Activated naive CD4-positive, alpha-beta T cell treated with Interleukin-2 at 50 U/mL for 16 hours (primary cell): ENCODE measurements at places on chromosomes 6 and 20.

DNA sequence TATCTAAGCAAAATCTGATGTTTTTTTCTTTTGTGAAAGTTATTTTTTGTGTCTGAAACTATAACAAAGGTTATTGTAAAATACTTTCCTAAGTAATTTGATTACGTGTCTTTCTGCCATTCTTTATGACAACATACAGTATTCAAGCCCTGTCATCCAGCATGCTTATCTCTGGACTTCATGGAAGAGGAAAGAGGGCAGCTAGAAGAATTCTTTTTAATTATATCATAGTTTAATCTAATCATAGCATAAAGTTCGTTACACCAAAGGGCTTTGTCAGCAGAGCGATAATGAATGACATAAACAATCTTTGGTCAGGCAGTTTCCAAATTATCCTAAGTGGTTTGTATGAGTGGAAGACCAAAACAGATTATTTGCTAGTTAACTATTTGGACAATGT lies 3.5 kb downstream of the ENPP3 start:
- no peak for DNase-seq

- DNase-seq, result peak; percentile 9
Measured at GRCh38 chr6:79984261-79984660, 20.2 kb upstream of the TTK start.

- no peak for DNase-seq
Measured at GRCh38 chr6:1088492-1089001, 223.4 kb upstream of the FOXQ1 start.

DNA sequence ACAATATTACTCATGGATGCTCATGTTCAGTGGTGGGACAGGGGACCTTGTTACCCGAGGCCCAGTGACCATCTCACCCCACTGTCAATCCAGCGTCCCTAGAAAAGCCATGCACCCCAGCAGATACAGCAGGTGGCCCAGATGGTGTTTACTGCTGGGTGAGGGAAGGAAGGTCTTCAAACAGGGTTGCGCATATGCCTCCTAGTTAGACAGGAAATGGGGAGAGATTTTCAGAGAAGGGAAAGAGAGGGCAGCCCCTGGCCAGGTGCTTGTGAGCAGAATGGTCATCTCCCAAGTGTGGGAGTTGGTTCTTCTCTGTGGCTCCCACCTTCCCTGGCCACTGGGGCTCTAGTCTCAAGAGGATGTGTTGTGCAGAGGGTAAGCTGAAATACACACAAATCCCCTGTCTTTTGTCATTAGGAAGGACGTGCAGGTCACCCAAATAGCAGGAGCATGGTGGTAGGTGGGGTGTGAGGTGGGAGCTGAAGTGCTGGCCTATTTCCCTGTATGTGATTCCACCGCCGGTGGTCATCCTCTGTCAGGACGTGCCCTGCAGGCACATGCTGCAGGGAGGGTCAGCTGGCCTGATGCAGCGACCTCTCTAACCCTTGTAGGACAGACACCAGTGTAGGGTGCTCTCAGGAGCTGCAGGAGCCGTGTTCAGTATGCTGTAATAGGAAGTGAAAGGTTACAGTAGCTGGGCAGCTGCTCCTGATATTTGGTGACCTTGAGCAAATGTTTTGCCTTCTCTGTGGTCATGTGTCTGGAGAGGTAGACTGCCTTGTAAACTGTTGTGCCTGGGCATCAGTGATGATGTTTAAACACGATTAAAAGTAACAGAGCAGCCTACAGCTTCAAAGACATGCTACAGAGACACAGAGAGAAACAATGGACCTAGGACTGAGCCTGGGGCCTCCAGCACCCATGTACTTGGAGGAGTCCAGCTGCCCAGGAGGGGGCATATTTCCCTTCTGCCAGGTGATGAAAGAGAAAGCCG lies 3.2 kb upstream of the CST3 start:
- no peak for DNase-seq
